ENCODE measurements at places on chromosomes 5 and 9.

DNA sequence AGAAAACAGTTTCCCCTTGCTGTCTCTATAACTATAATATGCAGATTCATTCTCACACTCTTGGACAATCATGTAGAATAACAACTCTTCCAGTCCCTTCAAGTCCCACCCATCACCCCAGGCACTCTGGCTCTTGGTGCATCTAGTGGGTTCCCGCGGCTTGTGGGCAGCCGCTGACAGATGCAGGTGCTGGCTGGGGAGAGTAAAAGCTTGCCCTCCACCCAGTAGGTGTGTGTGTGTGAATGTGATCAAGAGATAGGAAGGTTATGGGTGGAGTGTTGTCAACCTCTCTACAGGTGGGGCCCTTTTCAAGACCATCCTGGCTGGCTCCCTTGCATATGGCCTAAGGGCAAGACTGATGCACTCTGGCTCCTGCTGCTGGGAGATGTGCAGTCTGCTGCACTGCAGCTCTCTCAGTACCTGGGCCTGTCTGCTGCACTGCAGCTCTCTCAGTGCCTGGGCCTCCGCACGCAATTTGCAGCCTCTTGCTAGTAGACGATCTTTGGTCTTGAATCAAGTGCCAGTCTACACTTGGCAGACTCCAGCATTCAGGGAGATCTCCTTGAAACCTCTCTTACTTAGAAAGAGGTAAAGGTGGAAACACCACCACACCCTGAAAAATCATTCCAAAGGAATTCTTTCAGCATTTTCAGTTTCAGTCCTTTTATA, 189.7 kb upstream of the GDNF start:
- no peak for DNase-seq

GRCh38 chr5:135007305-135007704, 26.7 kb downstream of the PITX1 start:
- no peak for DNase-seq

DNA sequence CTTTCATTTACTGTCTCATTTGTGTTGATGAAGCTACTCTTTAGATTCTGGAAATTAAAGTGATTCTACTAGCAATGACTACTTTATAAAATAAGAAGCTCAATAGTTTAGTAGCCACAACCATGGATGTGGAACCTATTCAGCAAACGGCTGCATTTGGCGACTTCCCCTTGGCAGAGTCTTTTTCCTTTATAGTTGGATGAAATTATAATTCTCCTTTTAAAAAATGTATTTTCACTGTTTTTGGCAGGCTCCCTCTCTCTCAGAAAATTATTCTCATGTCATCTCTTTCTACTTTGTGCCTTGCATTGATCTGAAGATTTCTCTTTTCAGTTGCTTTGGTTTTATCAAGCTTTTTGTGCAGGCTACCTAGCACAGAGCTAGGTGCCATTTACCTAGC, 50.6 kb upstream of the KCNN2 start:
- DNase-seq, result no peak

- DNase-seq, result no peak
These were observed 928.9 kb upstream of the C9orf72 start for GRCh38 chr9:28502189-28502588.

DNA sequence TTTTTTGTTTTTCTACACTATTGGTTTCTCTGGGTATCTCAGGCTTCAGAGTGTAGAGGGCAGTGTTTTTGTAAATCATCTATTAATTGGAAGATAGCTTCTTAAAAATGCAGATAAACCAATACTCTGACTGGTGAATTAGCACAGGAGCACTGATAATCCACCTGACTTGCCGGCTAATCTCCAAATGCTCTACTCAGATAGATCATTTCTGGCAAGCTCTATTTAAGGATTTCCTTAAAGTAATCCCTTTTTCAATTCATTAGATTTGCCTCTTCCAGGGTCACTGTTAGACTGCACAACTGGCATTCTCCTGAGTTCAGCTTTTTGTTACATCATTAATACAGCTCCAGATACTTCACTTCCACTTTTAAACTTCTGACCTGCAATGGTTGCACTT, 1390.3 kb upstream of the NUDT12 start:
- DNase-seq, result no peak

DNA sequence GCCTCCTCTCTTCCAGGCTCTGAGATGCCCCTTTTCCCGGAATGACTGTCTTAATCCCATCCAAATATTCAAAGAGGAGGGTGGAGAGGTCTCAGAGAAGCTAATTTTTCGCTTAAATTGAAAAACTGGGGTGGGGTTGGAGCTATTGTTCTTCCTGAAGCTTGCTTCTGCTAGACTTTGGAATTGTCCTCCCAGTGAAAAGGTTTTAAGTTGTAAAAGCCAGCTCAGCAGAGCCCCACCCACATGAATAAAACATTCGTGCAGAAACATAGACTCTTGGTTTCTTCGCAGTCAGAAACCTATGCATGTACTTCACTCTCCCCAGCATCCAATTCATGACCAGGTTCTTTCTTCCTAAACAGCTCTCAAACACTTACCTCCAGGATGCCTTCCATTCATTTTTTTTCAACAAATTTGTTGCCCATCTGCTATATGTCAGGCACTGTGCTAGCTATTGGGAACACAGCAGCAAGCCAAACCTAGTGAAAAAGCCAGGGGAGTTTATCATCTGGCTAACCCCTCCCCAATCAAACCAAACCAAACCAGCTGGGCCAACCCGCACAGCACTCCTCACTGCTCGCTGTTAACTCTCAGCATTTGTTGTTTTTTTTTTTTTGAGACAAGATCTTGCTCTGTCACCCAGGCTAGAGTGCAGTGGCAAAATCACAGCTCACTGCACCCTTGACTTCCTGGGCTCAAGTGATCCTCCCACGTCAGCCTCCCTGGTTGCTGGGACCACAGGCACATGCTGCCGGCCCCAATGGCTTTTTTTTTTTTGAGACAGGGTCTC, 37.9 kb upstream of the OCLN start:
- DNase-seq, result no peak

GRCh38 chr5:109196087-109196822, 213.5 kb downstream of the PJA2 start:
- DNase-seq, result no peak

- no peak for DNase-seq
These were observed 11.9 kb downstream of the TNFAIP8 start for GRCh38 chr5:119367502-119368237.

GRCh38 chr5:157571357-157571827, 4.2 kb downstream of the ADAM19 start:
- peak; percentile 33 for DNase-seq

- no peak for DNase-seq
These were observed 184.6 kb downstream of the CACNA1B start for GRCh38 chr9:138062196-138062595.

DNA sequence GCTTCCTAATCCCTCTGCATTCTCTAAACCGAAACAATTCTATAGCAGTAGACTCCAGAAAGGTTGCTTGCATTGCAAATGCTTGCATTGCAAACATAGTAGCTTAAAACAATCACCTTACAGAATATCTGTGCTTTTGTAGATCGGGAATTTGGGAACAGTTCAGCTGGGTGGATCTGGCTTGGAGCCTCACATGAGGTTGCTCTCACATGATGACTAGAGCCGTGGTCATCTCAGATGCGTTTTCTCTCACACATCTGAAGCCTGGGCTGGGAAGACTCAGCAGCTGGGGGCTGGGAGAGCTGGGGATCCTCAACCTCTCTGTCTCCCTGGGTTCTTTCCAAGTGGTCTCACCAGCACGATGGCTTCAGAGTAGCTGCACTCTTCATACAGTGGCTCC, 127.8 kb downstream of the MSX2 start:
- no peak for DNase-seq

- no peak for DNase-seq
These were observed 178.8 kb downstream of the CSNK1G3 start for GRCh38 chr5:123690821-123691220.

GRCh38 chr5:126794157-126794828, 17.4 kb downstream of the LMNB1 start:
- DNase-seq, result no peak

- DNase-seq, result no peak
These were observed 4.1 kb downstream of the GLRX start for GRCh38 chr5:95818181-95819147.

DNA sequence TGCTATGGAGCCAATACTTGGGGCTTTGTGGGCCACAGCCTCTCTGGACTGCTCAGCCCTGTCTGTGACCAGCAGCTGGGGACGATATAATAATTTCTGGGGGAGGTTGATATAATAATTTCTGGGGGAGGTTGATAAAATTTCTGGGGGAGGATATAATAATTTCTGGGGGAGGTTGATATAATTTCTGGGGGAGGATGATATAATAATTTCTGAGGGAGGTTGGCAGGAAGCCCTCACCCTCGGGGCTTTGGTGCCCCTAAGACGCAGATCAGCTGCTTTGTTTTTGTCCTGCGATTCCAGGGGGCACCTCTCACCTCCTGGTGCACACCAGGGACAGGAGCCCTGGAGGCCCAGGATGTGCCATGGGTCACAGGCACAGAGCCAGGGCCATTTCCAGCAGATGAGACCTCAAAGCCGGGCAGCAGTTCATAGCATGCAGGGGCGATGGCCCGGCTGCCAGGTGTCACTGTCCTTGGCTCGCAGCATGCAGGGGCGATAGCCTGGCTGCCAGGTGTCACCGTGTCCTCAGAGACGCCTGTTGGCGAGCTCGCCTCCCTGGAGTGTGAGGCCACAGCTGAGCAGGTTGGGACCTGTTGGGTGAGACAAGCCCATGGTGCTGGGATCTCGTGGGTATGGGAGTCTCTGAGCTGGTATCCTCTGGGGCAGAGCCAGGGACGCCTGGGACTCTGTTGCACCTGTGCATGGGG, 3.8 kb upstream of the TOR4A start:
- no peak for DNase-seq

DNA sequence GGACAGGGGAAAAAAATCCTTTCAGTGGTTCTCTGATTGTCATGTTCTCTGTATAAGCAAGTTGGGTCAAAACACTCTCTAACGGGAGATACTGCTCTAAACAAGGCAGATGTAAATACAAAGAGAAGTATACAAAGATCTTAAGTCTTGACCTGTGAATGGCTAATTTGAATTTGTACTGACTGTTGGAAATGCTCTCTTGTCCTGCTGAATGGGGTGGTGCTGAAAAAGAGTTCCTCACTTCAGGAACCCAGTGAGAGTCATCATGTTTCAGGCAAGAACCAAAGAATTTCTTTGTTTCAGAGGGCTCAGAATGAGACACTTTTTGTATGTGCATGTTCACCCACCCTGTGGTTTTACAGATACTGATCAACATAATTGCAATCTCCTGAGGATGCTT, 461.0 kb downstream of the NR2F1-AS1 start:
- DNase-seq, result no peak

DNA sequence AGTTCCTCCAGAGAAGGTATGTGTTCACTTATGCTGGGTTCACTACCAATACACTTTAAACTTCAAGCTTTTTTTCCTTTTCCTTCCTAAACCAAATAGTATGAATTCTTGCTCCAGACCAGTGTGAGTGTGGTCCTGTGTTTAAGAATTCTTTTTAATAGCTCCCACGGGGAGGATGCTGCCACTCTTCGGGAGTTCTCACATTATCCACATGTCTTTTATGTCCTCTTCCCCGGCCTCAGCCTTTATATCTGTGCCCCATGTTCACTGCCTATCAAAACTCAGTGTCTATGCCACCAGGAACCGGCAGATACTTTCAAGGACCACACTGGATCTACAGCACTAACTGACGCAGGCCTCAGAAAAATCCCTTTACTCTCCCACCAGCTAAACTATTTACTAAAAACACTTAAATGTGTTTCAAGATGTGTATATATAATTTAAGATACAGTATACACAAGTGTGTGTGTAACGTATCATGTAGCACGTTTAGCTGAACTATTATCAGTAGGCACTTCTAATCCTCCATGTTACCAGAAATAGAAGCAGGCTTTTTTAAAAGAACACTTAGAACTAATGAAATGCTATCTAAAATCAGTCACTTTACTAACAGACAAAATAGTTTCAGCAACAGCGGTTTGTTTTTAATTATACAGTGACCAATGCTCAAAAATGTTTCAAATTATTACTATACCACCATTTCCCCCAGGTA, 88.0 kb downstream of the PLPP1 start:
- no peak for DNase-seq

DNA sequence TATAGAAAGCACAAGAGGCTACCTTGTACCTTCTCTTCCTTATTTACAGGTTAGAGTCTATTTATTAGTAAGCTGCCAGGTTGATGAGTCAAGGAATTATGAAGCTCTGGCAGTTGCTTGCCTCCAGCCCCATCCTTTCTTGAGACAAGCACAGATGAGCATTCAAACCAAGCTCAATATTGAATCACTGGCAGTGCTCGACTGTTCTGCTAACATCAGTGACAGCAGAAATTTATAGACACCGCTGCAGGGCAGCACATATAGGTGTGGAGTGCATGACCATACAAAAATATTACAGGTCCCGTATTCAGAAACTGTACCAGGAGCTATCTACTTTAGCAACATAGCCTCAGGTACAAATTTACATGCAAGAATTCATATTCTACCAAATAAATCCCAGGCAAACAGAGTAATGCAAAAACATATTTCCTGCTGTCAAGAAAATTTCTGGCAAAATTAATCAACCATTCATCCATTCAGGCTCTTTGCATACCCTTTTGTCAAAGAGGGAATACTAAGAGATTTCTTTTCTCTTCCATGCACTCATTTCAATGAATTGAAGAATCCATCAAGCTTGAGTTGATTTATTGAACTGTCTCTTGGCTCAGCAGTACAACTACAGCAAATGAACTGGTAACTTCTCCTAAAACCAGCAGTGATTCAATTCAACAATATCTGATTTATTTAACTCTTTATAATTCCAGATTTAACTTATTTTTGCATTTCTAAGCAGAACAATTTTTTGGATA, 26.9 kb upstream of the PCA3 start:
- no peak for DNase-seq

GRCh38 chr5:151159649-151160373, 2.2 kb upstream of the ANXA6 start:
- no peak for DNase-seq

DNA sequence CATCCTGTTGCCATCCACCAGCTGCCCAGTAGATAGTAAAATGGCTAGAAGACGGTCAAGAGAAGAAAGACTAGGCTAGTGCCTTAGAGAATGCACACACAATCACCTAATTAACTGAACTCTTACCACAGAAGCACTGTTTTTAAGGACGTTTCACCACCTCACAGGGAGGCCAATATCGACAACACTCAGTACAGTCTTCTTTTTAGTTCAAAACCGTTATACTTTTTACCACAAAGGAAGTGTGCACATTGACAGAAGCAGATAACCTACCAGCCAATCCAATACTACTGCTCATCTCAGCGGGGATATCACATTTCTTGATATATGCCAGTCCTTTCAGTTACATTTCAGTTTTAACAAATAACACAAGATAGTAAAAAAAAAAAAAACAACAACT, 122.3 kb downstream of the GNAQ start:
- no peak for DNase-seq

GRCh38 chr5:169426784-169427183, 125.8 kb upstream of the SLIT3 start:
- DNase-seq, result no peak

DNA sequence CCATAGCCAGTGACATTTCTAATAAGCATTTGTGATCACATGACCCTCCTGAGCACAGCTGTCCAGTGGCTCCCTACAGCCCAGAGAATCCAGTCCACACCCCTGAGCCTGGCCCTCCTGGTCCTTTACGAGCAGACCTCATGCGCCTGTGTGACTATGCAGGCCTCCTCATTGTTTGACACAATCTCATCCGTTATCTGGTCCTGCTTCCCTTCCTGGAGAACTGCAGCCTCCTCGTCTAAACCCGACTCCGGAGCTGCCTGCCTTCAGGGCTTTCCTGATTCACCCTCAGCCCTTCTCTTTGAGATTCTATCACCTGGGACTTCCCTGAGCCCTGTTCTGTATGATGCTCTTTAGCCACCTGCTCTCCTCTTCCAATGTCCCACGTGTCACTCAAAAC, 79.7 kb downstream of the GPR21 start:
- DNase-seq, result no peak
